ENCODE measurements at places on chromosomes 16 and 17.

DNA sequence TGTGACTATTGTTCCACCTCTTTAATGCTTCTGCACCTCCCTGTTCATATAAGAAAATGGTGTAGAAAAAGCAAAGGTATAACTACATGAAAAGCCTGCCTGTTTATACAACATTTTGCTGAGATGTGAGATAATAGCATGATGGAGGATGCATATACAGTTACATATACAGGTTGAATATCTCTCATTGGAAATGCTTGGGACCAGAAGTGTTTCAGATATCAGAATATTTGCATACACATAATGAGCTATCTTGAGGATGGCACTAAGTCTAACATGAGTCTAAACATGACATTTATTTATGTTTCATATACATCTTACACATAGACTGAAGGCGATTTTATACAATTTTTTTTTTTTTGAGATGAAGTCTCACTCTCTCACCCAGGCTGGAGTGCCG is 5.7 kb upstream of the WSB1 start:
- no peak for DNase-seq

GRCh38 chr16:83238949-83239691 is 568.7 kb upstream of the HSBP1 start:
- DNase-seq = no peak

GRCh38 chr17:4174556-4174955 is 31.6 kb downstream of the CYB5D2 start:
- DNase-seq = no peak

GRCh38 chr16:76176153-76176552 is 101.0 kb upstream of the CNTNAP4 start:
- DNase-seq = no peak

GRCh38 chr17:27511168-27511883 is 55.1 kb downstream of the KSR1 start:
- no peak for DNase-seq

- peak; percentile 96 for DNase-seq
These were observed 3.2 kb upstream of the METRN start for GRCh38 chr16:711548-712320.

All from 8988T (cell line).